ENCODE measurements at places on chromosomes 3 and 15.

DNA sequence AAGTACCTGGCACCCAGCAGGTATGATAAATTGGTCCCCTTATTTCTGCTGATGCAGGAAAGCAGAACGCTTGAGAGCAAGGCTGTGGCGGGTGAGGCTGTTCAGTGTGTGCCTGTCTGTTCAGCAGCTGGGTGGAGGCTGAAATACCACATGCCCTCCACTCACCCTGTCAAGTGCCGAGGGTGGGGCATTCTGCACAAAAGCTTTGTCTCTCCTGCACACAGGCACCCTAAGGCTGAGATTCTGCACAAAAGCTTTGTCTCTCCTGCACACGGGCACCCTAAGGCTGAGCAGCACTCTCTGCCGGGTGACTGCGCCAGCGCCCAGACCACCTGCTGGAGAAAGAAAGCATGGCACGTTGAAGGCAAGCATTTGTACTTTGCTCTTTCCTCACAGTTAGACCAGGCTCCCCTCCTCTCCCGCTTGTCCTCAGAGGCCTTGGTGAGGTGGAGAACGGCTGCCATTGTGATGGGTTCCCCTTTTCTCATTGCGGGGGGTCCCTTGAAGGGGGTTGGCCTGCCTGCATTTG lies 97.5 kb downstream of the BDH1 start:
- no peak for DNase-seq

GRCh38 chr3:158312560-158313141 lies 202.8 kb downstream of the RSRC1 start:
- DNase-seq: peak; percentile 2

DNA sequence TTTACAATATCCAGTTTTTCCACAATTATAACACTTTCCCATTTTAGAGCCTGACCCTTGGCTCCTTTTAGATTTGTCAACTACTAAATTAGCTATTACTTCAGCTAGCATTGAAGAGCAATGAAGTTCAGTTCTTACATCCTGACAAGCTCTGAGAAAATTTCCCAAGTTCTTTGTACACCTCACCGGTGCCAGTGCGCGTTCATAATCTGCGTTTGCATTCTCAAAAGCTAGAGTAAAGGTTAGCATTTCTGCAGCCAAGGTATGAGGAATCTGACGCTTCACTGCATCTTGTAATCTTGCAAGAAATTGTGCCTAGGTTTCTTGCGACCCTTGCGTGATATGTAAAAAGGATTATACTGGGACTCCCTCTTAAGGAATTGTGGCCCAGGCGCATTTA lies 25.2 kb upstream of the XCR1 start:
- DNase-seq: no peak

- DNase-seq: no peak
Observed at GRCh38 chr15:51623386-51623938, 891 bp upstream of the DMXL2 start.

DNA sequence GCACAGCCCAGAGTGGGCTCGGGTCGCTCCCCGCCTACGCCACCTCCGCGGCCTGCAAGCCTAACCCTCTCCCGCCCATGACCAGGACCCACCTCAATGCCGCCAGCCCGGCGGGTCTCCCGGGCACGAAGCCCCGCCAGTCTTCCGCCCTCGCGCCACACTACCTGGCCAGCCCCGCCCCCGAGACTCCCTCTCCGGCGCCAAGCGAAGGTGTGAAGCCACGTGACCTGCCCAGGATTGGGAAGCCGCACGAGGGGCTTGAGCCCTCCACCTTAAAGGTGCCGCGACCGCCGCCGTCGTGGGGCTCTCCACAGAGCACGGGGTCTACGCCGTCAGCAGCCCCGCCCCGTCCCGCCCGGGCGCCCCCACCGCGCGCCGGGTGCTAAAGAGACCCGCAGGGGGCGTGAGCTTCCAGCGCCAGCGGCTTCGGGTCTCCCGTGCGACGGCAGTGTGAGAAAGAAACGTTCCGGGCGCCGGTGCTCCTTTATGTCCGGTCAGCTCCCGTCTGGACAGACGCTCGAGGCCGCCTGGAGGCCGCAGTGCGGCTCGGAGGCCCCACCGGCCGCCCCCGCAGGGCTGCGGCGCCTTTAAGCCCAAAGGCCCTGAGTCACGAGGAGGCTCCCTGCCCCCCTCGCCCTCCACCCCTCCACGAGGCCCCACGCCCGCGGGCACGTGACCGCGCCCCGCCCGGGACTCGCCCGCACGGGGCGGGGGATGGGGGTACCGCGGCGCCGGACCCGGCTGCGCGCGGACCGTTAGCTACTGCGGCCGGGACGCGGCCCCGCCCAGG lies at the start of gene CPEB1:
Gene CPEB1 (minus strand): TSS at position 319 of the 790 bp plus-strand sequence. CDS start 18,904 bp downstream, outside the sequence.
- DNase-seq: peak; percentile 47

- no peak for DNase-seq
Observed at GRCh38 chr15:31824024-31824423, 206.3 kb upstream of the CHRNA7 start.

- DNase-seq: no peak
Observed at GRCh38 chr15:78192826-78193594, 41.4 kb downstream of the ACSBG1 start.

DNA sequence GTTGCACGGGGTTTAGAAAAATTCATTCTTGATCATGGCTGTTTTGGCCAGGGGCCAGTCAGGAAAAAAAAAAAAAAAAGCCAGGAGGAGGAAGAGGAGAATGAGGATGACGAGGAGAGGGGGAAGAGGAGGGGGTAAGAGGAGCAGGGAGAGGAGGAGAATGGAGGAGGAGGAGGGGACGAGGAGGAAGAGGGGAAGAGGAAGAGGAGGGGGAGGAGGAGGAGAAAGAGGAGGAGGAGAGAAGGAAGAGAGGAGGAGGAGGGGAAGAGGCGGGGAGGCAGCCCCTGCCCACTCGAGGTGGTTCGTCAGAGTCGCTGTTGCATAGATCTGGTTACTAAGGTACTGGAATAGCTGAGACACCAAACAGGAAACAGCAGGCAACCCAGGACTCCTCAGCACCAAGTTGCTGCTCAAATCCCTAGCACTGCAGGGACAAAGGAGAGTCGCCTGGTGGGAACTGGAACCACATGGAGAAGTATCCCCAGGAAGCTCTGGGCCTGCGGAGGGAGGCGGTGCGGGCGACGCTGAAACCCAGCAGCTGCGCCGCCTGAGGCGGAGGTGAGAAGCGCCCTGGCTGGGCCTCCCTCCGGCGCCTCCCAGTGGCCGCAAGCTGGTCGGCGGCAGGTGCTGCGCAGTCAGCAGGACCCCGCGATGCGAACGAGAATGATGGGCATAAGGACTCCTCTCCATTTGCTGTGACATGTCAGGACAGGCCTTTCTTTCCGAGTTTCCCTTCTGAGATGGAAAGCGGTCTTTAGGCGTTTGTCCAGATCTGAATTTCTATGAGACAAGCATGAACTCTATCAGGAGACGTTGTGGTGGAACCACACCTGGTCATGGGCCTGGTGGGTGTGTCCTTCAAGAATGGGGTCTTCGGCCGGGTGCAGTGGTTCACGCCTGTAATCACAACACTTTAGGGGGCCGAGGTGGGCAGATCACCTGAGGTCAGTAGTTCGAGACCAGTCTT lies 17.5 kb downstream of the FAM240A start:
- peak; percentile 68 for DNase-seq

DNA sequence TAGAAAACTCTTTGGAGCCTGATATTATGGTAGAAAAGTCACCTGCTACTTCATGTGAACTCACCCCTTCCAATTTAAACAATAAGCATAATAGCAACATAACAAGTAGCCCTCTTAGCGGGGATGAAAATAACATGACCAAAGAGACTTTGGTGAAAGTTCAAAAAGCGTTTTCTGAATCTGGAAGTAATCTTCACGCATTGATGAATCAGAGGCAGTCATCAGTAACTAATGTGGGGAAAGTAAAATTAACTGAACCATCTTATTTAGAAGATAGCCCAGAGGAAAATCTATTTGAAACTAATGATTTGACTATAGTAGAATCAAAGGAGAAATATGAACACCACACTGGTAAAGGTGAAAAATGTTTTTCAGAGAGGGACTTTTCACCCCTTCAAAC lies 5.1 kb upstream of the SCG5 start:
- no peak for DNase-seq

DNA sequence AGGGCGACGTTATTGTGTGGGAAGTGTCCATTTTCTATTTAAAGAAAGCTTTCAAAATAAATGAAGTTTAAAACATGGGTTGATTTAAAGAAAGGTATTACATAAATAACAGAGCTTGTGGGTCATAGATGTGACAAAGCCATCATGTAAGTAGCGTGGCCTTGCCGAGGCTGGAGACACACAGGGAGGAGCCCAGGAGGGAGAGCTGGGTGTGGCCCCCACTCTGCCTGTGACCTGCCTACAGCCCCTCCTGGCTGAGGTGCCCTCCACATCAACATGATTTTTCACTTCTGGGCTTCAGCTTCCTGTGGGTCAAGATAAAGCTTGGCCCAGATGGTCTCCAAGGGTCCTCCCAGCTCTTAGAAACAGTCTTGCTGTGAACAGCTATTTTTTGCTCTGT lies 12.5 kb upstream of the MGLL start:
- no peak for DNase-seq

GRCh38 chr3:120908795-120909601 lies 993 bp downstream of the STXBP5L start:
- DNase-seq: no peak

DNA sequence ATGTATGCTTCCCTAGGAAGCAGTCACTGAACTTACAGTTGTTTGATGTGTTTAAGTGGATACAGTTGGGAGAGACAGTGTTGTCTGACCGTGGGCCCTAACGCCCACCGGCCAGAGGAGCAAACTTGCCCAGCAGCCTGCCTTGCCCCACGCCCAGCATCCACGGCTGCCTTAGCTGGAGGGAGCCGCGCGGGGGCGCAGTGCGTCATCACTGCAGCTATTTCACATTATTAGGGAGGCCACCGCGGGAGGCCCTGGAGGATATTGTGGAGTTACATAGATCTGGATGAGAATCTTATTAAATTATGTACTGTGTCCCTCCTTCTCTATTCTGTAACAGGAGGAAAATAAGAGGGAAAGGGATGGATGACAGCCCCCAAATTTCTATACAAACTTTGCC lies 267.2 kb downstream of the GABRG3 start:
- no peak for DNase-seq

- no peak for DNase-seq
Observed at GRCh38 chr3:37856381-37856780, 5.3 kb upstream of the CTDSPL start.

- no peak for DNase-seq
Observed at GRCh38 chr3:44661189-44661588, 12.7 kb downstream of the ZNF35 start.

DNA sequence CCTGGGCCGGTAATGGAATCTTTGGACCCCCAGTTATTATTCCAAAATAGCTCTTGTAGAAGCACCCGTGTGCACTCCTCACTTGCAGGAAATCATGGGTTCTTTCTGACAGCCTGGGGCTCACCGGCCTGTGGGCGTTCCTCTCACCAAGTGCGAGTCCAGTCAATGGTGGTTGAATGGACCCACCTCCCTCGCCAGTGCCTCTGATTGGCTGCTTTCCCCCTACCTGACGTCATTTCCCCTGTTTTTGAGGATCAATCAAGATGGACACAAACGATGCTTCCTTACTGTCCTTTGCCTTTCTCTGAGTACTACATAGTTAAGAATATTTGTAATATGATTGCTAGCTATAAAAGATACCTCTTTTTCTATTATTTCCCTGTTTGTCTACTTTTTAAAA lies 18.1 kb downstream of the MOBP start:
- DNase-seq: no peak

GRCh38 chr3:48464713-48465221 lies 18.2 kb downstream of the ATRIP start:
- no peak for DNase-seq

DNA sequence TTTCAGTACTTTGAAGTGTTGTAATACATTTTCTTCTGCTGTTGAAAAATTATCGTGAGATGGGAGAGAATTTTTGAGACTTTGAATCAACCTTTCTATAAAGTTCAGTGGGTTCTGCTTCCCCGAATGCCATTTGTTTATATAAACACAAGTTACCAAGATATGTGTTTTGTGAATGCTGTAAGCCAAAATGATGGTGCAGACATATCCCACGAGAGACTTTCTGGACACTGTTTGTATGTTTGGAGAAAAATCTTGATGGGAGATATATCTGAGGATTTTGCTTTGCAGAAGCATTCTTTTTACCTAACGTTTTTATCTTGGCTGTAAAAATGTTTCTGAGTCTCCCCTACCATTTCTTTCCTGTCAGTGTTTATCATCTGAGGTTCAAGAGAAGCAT lies 526.6 kb upstream of the ZNF717 start:
- no peak for DNase-seq

DNA sequence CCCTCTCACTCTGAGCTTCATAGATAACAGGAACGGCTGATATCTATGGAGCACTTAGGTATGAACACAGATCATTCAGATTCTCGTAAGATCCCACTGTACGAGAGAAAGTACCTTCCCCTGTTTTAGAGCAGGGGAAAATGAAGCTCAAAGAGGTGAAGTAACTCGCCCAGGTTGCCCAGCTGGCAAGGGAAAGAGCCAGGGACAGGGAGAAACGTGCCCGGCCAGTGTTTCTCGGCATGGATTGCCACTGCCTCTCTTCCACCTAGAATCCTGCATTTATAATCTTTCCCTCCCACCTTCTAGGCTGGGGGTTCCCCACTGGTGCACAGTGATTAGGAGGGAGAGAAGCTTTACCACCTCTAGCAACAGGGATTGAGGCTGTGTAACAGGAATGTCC lies 39.0 kb downstream of the EHD4 start:
- DNase-seq: no peak

- DNase-seq: no peak
Observed at GRCh38 chr15:31062310-31062847, 39.1 kb downstream of the TRPM1 start.

- no peak for DNase-seq
Observed at GRCh38 chr3:42720126-42720525, 17.5 kb upstream of the HHATL start.

DNA sequence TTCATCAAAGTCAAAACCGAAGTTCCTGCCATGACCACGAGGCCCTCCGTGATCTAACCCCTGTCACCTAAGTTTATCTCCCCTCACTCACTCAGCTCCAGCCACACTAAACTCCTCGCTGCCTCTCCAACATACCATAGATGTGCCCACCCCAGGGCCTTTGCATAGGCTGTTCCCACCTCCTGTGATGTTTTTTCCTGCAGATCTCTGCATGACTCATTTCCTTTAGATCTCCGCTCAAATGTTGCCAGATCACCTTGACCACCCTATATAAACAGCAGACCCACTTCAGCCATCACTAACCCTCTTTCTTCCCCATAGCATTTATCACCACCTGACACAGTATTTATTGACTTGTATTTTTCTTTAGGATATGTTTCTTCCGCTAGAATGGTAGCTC lies 58.5 kb downstream of the HRH1 start:
- DNase-seq: peak; percentile 47

DNA sequence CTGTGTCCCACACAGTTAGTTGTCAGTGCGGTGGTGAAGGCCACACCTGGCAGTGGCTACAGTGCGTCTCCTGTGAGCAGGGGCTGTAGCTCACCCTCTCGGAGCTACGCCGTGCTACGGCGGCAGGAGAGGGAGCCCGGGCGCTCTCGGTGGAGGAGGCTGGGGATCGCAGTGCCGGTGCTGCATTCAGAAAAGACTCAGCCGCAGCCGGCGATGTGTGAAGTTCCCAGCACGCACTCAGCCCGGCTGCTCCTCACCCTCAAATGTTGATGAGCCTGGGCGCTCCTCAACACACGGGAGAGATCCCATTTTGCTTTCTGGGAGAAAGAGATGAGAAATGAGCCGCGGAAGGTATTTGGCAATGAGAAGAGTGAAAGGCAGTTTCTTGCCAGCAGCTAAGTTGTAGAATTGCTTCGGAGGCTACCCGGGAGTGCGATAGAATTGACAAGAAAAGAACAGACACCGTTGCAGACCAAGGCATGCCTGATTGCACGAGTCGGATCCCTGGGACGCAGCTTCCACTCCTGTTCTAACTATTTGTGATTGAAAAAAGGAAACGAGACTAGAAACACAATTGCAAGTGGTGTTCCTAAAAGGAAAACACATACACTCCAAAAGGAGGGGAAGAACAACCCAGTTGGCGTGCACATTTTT lies at the start of gene UNC13C:
Gene UNC13C (plus strand): TSS at position 189 of the 654 bp plus-strand sequence. CDS start 34,463 bp downstream, outside the sequence.
- DNase-seq: no peak

Data from cardiac fibroblast (primary cell).